KG1 (cell line): ENCODE measurements at places on chromosomes 12 and 14.
A peak's percentile ranks its signal among the peaks of the same experiment; 100 is the strongest.

- no peak for DNase-seq
Measured at GRCh38 chr14:74919421-74920165, 3.5 kb downstream of the RPS6KL1 start.

- DNase-seq = no peak
Measured at GRCh38 chr14:69657950-69658355, 46.6 kb downstream of the SUSD6 start.

DNA sequence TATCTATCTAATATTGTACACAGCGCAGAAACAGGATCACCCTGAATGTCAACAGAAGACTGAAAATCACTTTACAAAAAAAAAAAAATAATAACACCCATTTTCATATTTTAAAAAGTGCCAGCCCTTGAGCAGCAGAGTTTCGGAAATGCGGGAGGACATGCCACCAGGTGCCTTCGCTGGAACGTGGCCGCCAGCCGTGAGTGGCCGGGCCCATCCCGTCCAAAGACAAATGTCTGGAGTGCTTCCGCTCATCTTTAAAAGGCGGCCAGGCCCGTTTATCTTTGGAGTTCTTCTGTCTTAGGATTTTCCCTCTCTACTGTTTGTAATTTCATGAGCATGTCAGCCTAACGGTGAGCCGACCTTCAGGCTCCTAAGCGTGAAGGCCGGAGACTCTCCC is 43.5 kb downstream of the LRTM2 start:
- no peak for DNase-seq

DNA sequence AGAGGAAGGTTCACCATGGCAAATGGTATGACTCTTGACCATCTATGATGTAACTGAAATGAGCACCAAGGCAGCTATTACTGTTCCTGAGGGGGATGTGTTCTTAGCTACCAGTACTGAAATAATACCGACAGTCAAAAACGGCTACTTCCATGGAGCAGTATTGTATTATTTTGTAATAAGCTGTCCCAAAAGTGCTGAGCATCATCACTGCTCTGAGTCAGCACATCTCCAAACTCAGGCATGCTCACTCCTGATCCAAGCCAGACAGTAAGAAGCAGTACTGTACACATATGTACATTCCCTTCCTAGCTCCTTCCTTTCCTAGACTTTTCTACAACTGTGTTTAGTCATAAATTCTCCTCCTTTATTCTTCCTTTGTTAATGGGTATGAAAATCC is 8.6 kb downstream of the VTI1B start:
- DNase-seq = no peak

DNA sequence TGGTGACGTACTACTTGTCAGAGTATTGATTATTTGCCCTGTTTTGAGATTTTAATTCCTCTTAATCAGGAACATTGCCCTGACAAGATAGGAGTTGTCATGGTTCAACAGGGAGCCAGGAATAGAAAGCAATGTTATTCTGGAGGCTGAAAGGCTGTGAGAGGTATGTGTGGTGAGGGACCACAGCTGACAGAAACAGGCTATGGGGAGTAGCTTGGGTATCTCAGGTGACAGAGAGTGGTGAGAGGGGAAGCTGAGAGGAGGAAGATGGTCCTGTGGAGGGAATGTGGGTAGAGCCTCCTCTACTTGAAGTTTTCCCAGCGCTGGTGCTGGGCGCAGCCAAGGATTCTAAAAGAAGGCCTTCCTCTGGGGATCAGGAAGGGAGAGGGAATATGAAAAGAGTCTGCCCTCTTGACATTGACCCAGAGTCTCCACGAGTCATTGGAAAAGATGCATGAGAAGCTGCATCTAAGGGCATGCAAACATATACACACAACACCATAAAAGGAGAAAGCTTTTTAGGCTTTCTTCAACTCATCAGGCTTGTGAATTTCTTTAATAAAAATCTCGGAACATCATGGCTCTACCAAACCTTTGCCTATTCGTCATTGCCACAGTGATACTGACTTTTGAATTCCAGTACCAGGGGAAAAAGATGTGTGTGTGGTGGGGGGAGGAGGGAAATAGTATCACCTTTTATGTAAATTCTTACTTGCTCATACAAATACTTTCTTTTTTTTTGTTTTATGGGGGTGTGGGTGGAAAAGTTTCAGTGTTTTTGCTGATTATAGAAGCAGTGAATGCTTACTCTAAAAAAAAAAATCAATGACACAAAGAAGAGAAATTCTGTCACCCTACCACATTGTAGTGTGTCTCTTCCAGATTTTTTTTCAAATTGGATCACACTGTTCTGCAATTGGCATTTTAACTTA is 39.9 kb upstream of the DHRS7 start:
- DNase-seq = no peak

DNA sequence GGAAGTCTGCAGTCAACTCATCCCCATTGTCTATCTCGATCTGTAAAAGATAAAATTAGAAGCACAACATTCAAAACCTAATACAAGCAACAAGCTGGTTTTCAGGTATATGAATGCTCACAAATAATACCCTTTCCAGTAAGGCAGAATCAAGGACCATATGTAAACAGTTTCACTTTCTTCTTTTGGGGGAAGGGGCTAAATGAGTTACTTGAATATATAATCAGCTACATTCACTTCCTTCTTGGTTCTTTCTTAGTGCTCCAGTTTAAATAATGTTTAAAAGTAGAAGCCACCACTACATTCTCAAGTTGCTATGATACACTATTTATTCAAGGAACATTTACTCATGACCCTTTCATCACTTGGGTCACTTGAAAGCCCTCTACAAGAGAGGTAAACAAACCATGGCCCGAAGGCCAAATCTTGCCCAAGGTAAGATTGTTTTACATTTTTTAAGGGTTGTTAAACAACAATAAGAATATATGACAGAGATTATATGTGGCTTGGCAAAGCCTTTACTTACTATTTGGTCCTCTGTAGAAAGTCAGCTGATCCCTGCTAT is 10.3 kb downstream of the TWF1 start:
- DNase-seq = no peak

- DNase-seq = no peak
Measured at GRCh38 chr12:89140141-89140540, 212.2 kb downstream of the DUSP6 start.

DNA sequence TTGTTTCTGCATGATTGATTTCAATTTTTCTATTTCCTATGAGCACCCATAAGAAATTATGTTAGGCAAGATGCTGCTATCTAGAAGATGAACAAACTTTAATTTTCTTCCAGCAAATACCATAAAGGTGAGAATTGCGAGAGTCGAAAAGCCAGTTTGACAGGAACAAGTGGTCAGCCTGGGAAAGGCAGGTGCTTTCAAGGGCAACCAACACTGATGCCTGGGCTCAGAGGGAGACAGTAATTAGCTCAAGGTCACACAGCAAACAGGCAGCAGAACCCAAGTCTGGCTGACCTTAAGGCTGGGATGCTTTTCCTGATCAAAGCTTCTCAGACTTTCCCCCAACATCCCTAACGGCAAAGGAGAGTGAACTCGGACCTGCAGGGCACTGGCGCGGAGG is 6.8 kb upstream of the OTUB2 start:
- no peak for DNase-seq

GRCh38 chr12:118356809-118357256 is 15.9 kb downstream of the TAOK3 start:
- no peak for DNase-seq

GRCh38 chr14:54275997-54276725 is 120.6 kb upstream of the CDKN3 start:
- DNase-seq = no peak

DNA sequence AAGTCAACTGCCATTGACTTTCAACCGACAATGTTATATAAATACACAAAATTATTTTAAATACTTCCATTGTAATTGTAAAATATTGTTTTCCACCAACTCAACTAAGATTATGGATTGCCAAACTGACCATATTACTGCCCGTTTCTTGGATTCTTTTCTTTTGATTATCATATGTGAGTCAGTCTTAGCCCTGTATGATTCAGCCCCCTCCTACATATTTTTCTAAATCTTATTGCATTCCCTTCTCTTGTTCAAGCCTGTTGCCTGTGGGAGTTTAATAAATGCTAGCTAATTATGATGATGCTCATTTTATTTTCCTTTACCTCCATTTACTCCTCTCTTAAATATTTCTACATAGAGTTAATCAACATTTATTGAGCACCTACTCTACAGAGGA is 6.8 kb downstream of the RASSF9 start:
- DNase-seq = no peak

GRCh38 chr12:112992541-112993398 is 14.5 kb downstream of the OAS2 start:
- no peak for DNase-seq

DNA sequence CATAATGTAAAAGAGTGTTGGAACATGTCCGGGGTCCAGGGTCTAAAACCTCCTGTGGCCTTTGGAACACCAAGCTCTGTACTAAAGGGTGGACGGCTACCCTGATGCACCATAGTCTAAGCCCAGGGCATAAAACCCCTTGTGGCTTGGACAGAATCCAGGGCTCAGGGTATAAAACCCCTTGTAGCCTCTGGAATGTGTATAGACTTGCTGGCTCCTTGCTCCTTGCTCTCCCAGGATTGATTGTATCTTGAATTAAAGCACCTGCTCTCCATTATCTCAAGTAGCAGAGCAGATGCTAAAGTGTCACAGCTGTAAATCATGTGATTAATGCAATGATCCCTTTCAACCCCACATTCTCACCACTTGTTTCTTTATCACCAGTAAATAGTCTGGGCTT is 556.5 kb downstream of the LRFN5 start:
- DNase-seq = no peak

DNA sequence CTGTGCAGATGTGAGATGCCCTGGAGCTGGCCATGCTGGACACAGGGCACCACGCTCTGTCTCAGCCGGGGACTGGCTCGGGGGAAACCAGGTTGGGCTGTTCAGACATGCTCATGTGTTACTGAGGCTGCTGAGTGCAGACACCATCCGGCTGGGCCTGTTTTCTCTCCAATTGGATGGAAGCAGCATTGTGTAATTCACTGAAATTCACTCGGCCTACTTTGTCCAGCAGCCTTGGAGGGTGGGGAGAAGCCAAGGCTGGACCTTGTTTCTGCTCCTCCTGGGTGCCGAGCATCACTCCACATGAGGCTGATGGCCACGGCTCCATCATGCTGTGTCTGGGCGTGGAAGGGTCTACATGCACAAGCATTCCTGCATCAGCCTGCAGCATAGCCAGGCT is 130.7 kb downstream of the SMOC1 start:
- no peak for DNase-seq

- DNase-seq = no peak
Measured at GRCh38 chr12:130601327-130601726, 114.8 kb downstream of the RIMBP2 start.

- no peak for DNase-seq
Measured at GRCh38 chr14:52327374-52328226, 13.5 kb downstream of the PTGER2 start.

- no peak for DNase-seq
Measured at GRCh38 chr14:104582662-104583061, 3.1 kb downstream of the C14orf180 start.

DNA sequence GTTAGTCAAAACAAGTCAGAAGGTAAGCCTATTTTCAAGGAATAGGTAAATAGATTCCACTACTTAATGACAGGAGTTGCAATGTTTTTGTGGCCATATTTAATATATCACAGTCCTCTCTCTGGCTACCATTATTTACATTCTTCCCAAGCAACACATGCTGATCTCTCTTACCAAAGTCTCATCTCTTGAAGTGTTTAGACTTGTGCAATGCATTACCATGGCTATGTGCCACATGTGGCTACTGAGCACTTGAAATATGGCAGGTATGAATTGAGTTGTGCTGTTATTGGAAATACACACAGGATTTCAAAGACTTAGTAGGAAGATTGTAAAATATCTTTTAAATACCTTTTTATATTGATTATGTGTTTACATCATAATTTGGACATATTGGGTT is 262.4 kb upstream of the PDE3A start:
- DNase-seq = no peak

DNA sequence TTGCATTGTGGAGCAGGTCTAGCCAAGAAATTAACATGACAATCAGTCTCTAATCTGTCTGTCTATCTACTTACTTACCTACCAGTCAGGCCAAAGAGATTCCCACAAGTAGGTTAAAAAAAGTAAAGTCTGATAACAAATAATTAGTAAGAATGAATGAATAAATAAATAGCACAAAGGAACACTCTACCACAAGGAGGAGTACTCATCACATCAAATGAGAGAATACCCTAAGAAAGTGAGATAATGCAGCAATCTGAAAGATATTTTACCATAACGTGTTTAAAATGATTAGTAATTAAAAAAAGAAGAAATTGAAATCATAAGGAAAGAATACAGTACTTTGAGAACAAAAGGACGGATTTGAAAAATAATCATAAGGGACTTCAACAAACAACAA is 187.2 kb downstream of the SYNE2 start:
- DNase-seq = no peak

DNA sequence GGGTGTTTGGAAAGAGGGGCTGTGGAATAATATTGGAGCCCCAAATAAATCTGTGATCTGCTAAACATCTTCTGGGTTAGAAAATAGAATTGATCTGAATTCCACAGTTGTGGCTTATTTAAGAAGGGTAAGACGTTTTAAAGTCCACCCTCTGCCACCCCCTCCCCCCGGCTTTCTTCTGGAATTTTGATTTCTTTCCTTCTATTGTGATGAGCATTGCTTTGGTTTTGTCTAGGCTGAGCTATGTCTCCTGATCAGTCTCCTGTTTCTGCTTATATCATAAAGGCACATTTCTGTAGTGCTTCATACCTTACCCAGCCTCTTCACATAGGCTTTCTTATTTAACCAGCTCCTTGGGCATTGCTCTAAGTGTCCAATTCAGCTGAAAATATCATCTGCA is 77.3 kb upstream of the SLC38A2 start:
- no peak for DNase-seq

GRCh38 chr12:84802161-84802560 is 110.4 kb downstream of the SLC6A15 start:
- DNase-seq = no peak

- DNase-seq = no peak
Measured at GRCh38 chr14:105272623-105273022, 24.3 kb downstream of the BTBD6 start.

GRCh38 chr12:40788276-40788675 is 96.0 kb downstream of the CNTN1 start:
- no peak for DNase-seq

GRCh38 chr12:7004840-7005239 is 13.4 kb downstream of the LPCAT3 start:
- no peak for DNase-seq

DNA sequence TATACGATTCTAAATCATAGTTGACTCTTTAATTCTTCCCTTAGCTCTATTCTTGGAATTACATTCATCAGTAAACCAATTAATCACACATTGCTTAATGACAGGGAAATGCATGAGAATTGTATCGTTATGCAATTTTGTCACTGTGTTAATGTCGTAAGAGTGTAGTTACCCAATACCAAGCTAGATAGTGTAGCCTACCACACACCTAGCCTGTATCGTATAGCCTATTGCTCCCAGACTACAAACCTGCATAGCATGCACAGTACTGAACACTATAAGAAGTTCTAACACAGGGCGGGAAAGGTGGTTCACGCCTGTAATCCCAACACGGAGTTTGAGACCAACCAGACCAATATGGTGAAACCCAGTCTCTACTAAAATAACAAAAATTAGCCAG is 24.7 kb downstream of the HNRNPC start:
- DNase-seq = no peak

- DNase-seq = no peak
Measured at GRCh38 chr12:52119398-52120254, 40.1 kb downstream of the SMIM41 start.

- peak; percentile 26 for DNase-seq
Measured at GRCh38 chr12:48936379-48936979, 11.2 kb upstream of the FKBP11 start.
